ENCODE measurements at places on chromosomes 6 and 20. TPM values are rescaled to one million over a fixed set of nuclear protein-coding genes. Genes with fewer than 3 reads are reported as not detected.

MEI4 gene
- 0.65 TPM for total RNA-seq

SLC17A1 gene
- total RNA-seq, result not detected

GRCh38 chr20:48220033-48220633 lies 434.9 kb upstream of the SULF2 start:
- peak; percentile 32 for DNase-seq

DNA sequence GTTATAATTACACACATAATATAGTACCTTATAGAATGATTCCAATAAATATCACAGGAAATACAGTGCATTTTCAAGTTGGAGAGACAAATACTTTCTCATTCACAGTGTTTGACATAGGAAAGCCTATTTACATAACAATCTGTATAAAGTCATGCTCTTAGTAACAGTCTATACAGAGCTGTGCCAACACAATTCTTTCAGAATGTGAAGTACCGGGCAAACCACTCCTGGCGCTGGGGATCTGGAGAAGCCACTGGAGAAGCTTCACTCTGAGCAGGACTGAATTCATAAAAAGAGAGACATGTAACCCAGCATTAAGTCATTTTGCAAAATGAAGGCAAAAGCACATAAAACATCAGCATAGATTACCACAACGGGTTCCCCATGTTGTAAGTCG lies 24.9 kb upstream of the MCM9 start:
- DNase-seq, result no peak

DNA sequence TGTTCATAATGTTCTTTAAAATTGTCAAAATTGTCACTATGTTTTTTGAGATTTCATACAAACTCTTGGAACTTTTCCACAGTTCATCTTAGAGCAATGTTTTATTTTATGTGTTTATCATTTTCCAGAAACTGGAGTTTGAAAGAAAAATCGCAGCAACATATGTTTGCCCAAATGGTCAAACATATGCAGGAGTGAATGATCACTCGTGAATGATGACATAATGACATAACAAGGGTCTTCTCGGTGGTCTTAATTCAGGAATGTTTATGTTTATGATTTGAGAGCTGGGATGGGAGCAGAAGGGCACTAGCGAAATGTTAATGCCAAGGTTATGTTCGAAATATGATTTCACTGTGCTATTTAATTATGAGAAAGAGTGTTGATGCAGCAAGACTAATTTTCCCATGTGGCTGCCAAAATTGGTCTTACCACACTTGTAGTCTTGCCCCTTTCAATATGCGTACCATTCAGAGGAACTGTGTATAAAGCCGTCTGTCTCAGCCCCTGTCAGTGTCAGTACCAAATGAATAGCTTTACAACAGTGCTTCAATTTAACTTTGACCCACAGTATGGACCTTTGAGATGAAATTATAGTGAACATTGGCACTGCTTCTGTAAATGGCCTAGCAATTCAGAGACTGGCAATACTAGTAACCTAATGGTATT lies 152.3 kb downstream of the CARMIL1 start:
- no peak for DNase-seq

GRCh38 chr6:55621244-55621643 lies 42.3 kb upstream of the HMGCLL1 start:
- DNase-seq, result no peak

GRCh38 chr6:64034910-64035655 lies 399.5 kb downstream of the PHF3 start:
- no peak for DNase-seq

All from Right ventricle myocardium inferior (tissue), 1 donor.